ENCODE measurements at places on chromosomes 1 and 21. TPM values are rescaled to one million over a fixed set of nuclear protein-coding genes. Genes with fewer than 3 reads are reported as not detected.

FLG2 gene
- not detected for total RNA-seq

KLF18 gene
- total RNA-seq: 0.48 TPM

AMY2B gene
- total RNA-seq: 0.86 TPM

GPR37L1 gene
- under 0.01 TPM for total RNA-seq

HTR6 gene
- not detected for total RNA-seq

KISS1 gene
- total RNA-seq: not detected

SMIM1 gene
- not detected for total RNA-seq

HSPB7 gene
- total RNA-seq: not detected

SIPA1L2 gene
- total RNA-seq: 33.7 TPM

All from Daoy (cell line).